ENCODE measurements at places on chromosomes 6 and 20. TPM values are rescaled to one million over a fixed set of nuclear protein-coding genes. Genes with fewer than 3 reads are reported as not detected.
A peak's percentile ranks its signal among the peaks of the same experiment; 100 is the strongest.

GRCh38 chr6:48486876-48487275, 375.9 kb upstream of the PTCHD4 start:
- no peak for DNase-seq

DNA sequence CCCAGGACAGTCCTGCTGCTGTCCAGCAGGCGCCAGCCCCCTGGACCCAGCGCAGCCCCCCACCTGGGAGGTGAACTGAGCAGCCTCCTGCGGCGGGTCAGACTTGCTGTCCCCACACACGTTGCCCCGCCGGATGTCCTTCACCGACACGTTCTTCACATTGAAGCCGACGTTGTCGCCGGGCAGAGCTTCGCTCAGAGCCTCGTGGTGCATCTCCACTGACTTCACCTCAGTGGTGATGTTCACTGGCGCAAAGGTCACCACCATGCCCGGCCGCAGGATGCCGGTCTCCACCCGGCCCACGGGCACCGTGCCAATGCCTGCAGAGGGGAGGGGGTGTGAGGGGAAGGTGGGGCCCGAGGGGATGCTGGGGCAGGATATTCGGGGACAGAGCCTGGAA, 8.5 kb downstream of the EEF1A2 start:
- no peak for DNase-seq

DNA sequence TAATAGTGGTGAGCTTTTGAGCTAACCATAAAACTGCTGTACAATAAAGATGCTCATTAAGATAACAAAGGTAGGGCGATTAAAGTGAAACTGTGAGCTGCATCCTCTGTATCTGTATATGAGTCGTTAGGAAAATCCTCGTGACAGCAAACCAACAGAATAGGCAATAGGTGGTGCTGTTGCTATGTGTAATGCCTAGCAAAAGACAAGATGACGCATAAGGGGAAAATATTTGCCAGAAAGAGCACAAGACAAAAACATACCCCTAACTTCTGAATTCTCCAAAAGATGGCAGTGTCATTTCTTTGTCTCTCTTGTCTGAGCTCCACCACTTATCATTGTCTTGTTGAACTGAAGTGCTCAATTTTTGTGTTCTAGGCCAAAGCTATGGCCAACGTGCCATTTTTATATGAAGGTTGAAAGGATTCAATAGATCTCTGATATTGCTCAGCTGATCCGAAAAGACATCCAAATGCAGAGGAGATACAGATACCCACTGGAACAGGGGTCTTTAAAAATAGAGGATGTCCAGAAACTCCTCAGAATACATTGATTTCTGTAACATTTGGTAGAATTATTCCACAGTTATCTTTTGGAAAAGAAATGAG, 56.3 kb upstream of the ANKEF1 start:
- peak; percentile 57 for DNase-seq

Gene MYLK2
- 0.94 TPM for polyA plus RNA-seq

Gene BEND3
- 8.2 TPM for polyA plus RNA-seq

- no peak for DNase-seq
Measured at GRCh38 chr20:56760610-56761009, 131.5 kb downstream of the TFAP2C start.

DNA sequence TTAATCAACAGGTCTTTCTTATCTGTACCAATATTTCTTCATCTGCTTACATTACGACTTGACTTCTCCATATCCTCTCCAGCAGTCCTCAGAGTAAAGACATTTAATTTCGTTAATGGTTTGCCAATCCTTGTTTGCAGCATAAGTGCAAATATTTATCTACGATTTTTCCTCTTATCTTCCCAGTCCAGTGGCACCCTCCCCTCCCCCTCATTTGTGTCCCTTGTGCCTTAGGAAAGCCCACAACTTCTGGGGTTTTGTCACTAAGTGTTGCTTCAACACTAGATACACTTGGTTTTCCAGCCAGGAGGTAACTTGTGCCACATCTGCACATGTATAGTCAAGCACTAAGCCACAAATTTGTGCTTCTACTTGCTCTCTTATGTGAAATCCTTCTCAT, 327.2 kb downstream of the CBLN4 start:
- DNase-seq: no peak

DNA sequence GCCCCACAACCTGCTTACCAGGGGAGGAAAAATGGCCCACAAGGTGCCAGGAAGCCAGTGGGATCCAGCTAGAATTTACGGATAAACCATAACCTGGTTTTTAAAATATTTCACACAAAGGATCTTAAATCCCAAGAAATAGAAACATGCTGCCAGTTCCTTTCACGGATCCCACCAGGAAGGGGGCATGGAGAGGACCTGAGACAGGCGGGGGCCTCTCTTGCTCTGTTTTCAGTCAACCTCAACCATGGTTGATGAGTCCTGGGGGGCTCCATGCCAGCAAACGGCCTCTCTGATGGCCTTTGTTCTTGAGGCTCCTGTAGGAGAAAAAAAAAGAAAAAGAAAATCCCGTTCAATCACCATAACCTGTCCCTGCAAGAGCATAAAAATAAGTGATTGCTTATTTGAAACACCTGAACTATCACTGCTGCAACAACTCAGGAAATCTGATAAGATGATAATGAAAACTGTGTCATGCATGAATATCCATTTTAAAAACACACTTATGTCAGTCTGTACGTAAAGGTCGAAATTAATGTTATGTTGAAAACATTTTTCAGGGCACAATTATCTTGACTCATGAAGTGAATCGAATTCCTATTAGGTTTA, 125.8 kb upstream of the CST7 start:
- no peak for DNase-seq

Gene C20orf144
- 0.46 TPM for polyA plus RNA-seq

DNA sequence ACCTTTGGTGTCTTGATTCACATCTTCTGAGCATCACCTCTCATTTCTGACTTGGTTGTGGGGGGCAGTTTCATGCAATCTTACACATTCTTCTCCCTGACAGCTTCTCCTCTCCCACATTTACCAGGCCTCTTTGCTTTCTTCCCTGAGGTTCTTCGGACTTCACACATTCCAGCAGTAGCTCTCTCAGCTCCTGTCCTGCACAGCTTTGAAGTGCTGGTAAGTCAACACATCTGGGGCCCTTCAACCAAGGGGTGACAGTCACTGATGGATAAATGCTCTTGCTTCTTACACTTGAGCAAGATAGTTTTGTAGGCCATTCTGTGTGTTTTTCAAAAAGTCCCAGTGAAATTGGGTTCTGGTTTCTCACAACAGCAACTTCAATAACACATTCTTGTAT, 2.5 kb upstream of the SLC35B3 start:
- no peak for DNase-seq

DNA sequence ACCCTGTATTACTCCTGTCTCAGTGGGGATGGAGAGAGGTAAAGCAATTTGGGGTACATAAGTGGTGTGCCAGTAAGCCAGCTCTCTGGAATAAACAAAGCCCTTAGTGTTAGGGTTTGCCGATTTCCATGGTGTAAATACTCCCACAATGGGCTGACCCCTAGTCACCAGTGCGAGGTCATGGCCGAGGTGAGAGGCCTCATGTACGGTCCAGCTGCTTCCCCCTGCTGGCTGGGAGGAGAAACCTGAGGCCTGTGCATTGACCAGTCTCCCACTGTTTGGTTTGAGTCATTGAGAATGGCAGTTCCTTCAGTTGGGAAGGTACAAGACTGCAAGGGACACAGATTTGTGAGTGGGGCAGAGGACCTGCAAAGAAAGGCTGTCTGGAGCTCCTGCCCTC, 382.0 kb downstream of the CDH26 start:
- no peak for DNase-seq

Gene FAM83B
- 7.0 TPM for polyA plus RNA-seq

Gene SLPI
- polyA plus RNA-seq: 0.52 TPM

- no peak for DNase-seq
Measured at GRCh38 chr6:127366282-127367022, 23.0 kb upstream of the ECHDC1 start.

- no peak for DNase-seq
Measured at GRCh38 chr6:116218172-116218633, 35.7 kb downstream of the TSPYL4 start.

GRCh38 chr6:11653028-11653583, 115.6 kb downstream of the TMEM170B start:
- no peak for DNase-seq

Gene OR2B6
- 0.43 TPM for polyA plus RNA-seq

DNA sequence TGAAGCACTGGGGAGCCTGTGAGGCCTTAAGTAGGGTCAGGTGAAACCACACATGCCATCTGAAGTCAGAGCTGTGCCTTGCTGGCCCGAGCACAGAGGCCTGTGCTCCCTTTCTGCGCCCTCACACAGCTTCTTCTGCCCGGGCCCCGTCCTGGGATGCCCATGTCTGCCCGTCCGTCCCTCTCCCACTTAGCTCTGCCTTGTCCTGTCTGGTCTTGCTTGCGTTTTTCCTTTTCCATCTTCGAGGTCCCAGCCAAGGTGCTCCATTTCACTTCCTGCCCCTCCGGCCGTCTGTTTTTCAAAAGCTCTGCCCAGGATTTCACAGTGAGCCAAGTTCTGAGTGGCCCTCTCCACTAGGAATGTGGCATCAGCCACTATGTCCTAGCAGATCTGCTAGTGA, 45.6 kb downstream of the PYGB start:
- no peak for DNase-seq

- no peak for DNase-seq
Measured at GRCh38 chr6:21222656-21223055, 370.9 kb upstream of the SOX4 start.

GRCh38 chr6:13229205-13230085, 98.9 kb downstream of the TBC1D7 start:
- DNase-seq: no peak

Gene PXDC1
- polyA plus RNA-seq: 21.0 TPM

- no peak for DNase-seq
Measured at GRCh38 chr6:73728548-73729205, 32.7 kb downstream of the CD109 start.

- no peak for DNase-seq
Measured at GRCh38 chr6:1179571-1180459, 132.1 kb upstream of the FOXQ1 start.

- DNase-seq: no peak
Measured at GRCh38 chr6:13467216-13467600, 20.2 kb downstream of the GFOD1 start.

DNA sequence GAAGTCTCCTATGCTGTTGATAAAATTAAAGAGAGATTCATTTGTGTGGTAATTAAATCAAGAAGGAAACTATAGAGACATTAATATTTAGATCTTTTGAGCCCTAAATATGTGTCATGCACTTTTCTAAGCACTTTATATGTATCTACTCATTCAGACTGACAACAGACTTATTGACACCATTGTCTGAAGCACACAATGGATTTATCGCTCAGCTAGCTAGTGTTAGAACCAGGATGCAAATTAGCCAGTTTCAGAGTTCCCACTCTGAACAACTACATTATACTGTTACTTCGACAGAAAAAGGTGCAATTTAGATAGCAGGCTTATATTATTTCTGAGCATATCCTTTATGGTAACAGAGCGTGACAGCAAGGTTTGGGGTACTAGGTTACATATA, 27.7 kb upstream of the KIAA0408 start:
- DNase-seq: no peak

Gene TRERF1
- 14.1 TPM for polyA plus RNA-seq

- DNase-seq: no peak
Measured at GRCh38 chr20:3339076-3339475, 68.4 kb downstream of the DNAAF9 start.

- no peak for DNase-seq
Measured at GRCh38 chr20:24199501-24199900, 210.9 kb upstream of the GGTLC1 start.

- no peak for DNase-seq
Measured at GRCh38 chr6:3252369-3252768, 6.4 kb upstream of the PSMG4 start.

GRCh38 chr6:73236144-73236750, 11.0 kb upstream of the KHDC1L start:
- DNase-seq: no peak

Gene HIVEP2
- 11.6 TPM for polyA plus RNA-seq

Gene TINAG
- polyA plus RNA-seq: 30.3 TPM
